ENCODE measurements at places on chromosomes 11 and 22.

GRCh38 chr11:35838071-35838470, 105.8 kb upstream of the LDLRAD3 start:
- no peak for DNase-seq

GRCh38 chr11:48083421-48083820, 103.1 kb downstream of the PTPRJ start:
- no peak for DNase-seq

DNA sequence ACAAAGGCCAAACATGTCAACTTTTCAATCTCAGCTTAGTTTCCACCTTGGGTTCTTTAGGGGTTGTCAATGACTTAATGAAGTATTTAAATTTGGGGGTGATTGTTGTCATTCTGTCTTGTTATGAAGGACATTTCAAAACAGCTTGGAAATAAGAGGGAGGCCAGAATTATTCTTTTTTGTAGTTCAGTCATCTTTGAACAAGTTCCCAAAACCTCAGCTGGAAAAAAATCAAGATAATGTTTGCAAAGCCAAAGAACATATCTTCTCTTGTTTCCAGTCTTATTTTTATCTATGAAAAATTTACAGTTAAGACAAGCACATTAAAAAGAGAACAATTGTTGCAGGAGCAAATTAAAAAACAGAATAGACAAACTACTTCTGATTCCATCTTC, 612.8 kb downstream of the INSC start:
- DNase-seq = no peak

- no peak for DNase-seq
Observed at GRCh38 chr11:45800261-45800660, 4.7 kb upstream of the SLC35C1 start.

- no peak for DNase-seq
Observed at GRCh38 chr11:117381481-117382387, 54.1 kb downstream of the CEP164 start.

- no peak for DNase-seq
Observed at GRCh38 chr22:21946262-21946925, 6.3 kb downstream of the PPM1F start.

GRCh38 chr22:48897645-48898370, 929.9 kb downstream of the BRD1 start:
- DNase-seq = peak; percentile 19

GRCh38 chr22:30893434-30894370, 74.9 kb downstream of the MORC2 start:
- DNase-seq = no peak

DNA sequence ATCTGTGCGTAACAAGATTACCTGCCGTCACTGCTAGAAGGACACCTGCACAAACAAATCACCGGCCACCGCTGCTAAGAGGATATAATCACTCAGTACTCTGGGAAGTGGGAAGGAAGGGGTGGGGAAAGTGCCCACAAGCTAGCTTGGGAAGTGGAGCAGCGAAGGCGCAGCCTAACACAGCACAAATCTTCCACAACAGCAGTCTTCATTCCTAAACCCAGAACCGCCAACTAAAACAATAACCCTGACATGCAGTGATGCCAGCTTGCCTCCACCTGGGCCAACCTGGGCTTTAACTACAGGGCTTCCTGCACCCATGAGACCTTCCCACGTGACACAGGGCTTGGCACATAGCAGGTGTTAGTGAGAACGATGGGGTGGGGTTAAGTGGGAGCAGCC, 5.1 kb downstream of the DGCR2 start:
- DNase-seq = no peak

DNA sequence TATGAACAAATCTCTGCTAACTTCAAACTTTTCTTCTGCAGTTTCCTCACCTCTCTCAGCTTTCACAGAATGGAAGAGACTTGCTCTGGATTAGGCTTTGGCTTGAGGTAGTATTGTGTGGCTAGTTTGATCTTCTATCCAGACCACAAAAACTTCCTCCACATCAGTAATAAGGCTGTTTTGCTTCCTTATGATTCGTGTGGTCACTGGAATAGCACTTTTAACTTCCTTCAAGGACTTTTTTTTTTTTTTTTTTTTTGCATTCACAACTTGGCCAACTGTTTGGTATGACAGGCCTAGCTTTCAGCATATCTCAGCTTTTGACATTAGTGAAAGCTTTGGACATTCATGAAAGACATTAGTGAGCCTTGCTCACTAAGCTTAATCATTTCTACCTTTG, 47.5 kb upstream of the LRRC55 start:
- no peak for DNase-seq

DNA sequence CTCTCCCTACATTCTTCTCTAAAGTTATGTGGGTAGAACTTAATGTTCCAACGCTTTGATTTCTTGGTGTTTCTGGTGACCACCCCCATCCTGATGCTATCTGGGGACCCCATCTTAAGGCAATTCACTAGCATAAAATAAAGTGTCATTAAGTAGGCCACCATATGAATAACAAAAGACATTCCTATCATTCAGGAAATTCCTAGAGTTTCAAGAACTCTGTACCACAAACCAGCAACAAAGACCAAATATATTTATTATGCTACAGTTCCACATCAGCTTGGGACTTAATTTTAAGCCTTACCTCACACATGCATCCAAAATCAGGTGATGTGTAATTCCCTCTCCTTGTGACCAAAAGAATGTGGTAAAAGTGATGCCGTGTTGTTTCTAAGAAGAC, 254.6 kb upstream of the LRRC4C start:
- DNase-seq = no peak

DNA sequence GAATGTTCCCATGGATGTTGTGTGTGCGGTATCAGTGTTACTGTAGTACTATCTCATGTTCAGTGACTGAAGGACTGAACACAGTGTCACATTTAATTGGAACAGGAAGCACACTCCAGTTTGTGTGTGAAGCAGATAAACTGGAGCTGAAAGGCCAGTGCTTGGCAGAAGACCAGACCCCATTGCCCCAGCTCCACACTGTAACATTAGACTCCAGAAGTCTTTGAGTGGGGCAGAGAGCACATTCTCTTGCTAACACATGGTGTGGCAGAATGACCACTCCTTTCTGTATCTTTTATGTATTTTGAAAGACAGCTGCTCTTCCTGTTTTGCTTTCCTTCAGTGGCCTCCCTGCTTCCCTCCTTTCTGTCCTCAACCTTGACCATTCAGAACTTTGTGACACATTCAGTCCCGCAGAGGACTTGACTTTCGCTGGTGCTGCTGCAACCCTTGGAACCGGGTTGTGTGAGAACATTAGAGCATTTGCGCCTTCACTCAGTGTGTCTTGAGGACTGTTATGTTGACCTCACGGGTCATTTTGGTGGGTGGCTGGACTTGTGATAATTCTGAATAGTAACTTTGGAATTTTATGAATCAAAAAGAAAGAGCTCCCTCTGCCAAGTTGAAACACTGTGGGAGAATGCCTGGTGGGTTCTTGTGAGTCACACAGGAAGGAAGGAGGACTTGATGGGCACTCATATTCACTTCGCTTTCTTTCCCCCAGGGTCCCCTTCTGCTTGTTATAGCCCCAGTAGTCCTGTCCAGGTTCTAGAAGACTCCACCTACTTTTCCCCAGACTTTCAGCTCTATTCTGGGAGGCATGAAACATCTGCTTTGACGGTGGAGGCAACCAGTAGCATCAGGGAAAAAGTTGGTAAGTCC, 26.4 kb downstream of the AMOTL1 start:
- DNase-seq = no peak

DNA sequence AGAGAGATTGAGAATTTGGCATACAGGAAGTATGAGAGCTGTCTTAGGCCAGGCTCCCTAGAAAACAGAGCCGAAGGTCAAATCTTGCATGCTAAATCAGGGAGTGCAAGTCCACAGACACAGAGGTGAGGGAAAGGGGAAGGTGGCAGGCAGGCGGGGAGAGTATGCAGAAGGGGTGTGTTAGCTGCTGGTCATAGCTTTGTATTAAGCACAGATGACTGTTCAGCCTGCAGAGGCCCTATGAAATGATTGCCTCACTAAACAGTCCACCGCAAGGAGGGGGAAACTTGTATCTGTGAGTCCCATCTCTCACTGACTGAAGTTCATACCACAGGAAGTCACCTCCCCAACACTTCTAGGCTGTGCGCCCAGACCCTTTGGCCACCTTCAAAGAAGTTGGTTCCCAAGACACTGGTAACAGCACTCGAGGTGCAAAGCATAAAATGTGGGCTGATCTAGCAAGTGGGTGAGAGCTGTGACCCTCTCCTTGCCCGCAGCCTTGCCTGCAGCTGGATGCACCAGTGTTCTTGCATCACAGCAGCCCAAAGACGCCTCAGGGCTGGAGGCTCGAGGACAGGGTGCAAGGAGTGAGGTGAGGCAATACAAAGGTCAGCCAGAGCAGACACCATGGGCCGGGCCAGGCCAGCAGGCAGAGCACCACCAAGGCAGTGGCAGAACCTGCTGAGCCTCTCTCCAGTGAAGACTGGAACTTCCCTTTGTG, 115.3 kb upstream of the TBCEL start:
- no peak for DNase-seq

GRCh38 chr11:126465573-126466188, 110.2 kb downstream of the ST3GAL4 start:
- no peak for DNase-seq

GRCh38 chr11:133507185-133507584, 25.1 kb downstream of the OPCML start:
- DNase-seq = peak; percentile 23

GRCh38 chr11:89490981-89491690, at the start of gene NOX4:
NOX4 (minus strand) TSS chr11:89491375; CDS start chr11:89491246, 129 bp downstream.
- DNase-seq = peak; percentile 76

GRCh38 chr11:102115557-102115956, 5.3 kb downstream of the YAP1 start:
- no peak for DNase-seq

GRCh38 chr11:61914471-61915171, 2.7 kb downstream of the RAB3IL1 start:
- no peak for DNase-seq

- DNase-seq = peak; percentile 84
Observed at GRCh38 chr22:20418211-20418788, 19.3 kb downstream of the SCARF2 start.

DNA sequence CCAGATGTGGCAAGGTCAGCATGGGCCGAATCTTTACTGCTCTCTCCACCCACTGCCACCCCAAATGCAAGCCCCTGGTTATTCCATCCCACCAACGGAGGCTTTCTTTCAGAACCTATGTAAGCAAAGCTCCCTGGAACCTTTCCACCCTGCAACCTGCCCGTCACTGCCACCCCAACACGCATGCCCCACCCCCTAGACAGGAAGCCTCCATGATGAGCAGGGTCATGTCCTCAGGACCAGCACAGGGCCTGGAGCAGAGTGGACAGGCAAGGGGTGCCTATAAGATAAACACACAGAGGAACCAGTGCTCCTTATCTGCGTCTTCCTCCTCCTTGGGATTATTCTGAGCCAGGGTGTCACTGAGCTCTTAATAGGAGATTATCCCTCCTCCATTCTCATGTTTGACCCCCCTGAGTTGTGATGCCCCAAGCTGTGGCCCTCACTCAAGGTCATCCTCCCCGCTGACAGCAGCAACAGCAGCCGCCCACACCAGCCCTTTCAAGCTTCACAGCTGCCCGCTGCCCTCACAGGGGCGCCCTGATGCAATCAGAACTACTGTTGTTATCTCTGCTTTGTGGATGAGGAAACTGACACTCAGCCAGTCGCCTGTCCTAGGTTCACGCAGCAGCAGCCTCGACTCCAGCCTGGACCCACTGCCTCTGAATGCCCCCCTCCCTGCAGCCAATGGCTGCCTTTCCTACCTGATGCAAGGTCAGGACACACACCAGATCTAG, 647.3 kb downstream of the TBC1D22A start:
- no peak for DNase-seq

DNA sequence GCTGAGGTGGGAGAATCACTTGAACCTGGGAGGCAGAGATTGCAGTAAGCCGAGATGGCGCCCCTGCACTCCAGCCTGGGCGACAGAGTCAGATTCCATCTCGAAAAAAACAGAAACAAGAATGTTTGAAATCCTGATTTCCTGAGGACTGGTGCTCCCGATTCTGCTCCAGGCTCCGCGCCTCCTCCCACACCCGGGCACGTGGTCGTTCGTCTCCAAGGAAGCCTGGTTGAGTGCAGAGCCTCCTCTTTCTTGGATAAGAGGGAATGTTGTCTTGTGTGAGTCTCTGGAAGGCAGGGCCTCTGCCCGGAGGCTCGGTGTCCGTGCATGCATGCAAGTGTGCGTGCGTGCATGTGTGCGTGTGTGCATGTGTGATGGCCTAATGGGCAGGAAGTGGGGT, 30.1 kb downstream of the BRSK2 start:
- DNase-seq = no peak

GRCh38 chr11:40104941-40105550, 1354.4 kb downstream of the LRRC4C start:
- DNase-seq = no peak

GRCh38 chr11:45927332-45927683, 4.9 kb downstream of the LARGE2 start:
- peak; percentile 24 for DNase-seq

DNA sequence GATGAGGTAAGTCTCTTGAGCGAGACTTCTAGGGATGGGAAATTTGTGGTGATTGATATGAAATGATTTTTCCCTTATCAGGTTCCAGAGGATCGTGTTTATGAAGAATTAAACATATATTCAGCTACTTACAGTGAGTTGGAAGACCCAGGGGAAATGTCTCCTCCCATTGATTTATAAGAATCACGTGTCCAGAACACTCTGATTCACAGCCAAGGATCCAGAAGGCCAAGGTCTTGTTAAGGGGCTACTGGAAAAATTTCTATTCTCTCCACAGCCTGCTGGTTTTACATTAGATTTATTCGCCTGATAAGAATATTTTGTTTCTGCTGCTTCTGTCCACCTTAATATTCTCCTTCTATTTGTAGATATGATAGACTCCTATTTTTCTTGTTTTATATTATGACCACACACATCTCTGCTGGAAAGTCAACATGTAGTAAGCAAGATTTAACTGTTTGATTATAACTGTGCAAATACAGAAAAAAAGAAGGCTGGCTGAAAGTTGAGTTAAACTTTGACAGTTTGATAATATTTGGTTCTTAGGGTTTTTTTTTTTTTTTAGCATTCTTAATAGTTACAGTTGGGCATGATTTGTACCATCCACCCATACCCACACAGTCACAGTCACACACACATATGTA, 7.1 kb downstream of the MS4A2 start:
- DNase-seq = no peak

All from H9 (cell line).